ENCODE measurements at places on chromosomes 2 and 18. TPM values are rescaled to one million over a fixed set of nuclear protein-coding genes. Genes with fewer than 3 reads are reported as not detected.

DNA sequence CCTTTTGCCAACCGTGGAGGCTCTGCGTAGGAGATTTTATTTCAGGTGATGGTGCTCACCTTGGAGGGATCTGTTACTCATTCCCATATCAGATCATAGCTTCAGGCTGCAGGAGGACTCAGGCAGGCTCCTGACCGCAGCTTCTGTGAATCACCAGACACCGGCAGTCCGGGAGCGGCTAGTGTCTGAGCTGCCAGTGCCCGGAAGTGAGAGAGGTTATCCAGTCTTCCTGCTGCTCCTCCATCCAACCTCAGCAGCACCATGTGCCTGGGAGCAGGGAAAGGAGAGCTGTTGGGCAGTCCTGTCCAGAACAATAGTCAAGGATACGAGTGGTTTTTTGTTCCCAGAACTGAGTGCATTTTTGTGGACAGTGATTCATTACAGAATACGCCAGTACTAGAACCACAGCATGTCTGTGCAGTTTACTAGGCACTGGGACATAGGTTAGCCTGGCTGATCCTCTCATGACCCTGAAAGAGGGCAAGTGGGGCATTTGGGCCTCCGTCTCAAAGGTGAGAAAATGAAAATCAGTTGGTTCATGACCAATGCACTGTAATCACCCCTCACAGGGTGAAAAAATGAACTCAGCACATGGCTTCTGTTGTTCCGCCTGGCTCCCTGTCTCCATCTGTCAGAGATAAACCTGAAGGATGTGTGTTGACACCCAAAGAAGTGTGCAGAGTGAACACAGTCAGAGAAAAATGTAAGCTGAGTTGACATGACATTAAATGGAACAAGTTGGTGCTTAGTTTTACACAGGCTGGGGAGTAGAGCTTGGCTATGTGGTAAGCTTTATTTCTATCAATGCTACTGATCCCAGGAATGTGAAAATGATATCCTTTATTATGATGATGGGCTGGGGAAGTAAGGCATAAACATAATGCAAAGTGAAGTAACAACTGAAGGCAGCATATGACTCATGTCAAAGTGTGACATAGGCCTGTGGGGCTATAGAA is 12.2 kb downstream of the FHOD3 start:
- DNase-seq: no peak

- DNase-seq: no peak
Observed at GRCh38 chr2:121866789-121867188, 111.3 kb downstream of the TSN start.

GRCh38 chr2:9831670-9832069 is 11.6 kb upstream of the TAF1B start:
- no peak for DNase-seq

DNA sequence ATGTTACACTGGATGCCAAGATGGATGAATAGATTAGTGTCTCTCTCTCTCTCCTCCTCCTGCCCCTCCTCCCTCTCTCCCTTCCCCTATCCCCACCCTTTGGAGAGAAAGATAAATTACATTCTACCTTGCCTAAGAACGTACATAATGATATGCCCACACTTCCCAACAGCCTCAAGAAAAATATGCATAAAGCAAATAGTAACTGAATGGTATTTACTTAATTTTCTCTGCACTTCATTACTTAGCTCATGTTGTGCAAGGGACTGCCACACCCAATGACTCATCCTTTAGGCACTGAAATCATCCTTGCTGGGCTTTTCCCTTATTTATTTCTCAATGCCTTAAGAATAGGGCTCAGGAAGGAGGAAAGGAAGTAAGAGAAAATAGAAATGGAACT is 137.3 kb upstream of the PID1 start:
- DNase-seq: no peak

The LTBP1 gene
- 22.8 TPM for total RNA-seq

All from frontal cortex (tissue), 4 donors.